Left renal cortex interstitium (tissue), 4 donors: ENCODE measurements at places on chromosomes 16 and 17.

GRCh38 chr16:65224471-65224870 is 102.6 kb upstream of the CDH11 start:
- no peak for DNase-seq

DNA sequence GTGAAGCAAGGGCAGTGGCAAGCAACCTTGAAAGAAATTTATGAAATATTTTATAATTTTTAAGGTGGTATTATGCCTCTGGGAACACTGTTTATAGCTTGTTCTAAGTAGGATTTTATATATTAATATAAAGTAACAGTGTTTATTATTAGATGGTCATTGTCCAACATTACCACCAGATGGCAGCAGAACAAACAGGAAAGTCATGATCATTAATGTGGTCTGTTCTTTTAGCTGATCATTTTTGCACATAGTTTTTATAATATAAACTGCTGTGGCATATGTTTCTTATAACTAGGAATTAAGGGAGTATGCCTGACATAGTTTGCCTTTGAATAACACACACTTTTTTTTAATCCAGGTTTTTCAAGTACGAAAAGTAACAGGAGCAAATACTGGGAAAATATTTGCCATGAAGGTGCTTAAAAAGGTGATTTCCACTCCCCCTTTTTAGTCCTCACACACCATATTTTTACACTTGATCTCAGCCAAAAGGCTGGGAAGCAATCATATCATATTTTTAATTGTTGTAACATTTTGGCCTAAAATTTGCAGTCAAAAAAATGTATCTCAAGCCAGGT is 21.4 kb downstream of the RPS6KB1 start:
- DNase-seq: no peak

GRCh38 chr16:21239646-21240045 is 6.1 kb downstream of the ANKS4B start:
- no peak for DNase-seq

DNA sequence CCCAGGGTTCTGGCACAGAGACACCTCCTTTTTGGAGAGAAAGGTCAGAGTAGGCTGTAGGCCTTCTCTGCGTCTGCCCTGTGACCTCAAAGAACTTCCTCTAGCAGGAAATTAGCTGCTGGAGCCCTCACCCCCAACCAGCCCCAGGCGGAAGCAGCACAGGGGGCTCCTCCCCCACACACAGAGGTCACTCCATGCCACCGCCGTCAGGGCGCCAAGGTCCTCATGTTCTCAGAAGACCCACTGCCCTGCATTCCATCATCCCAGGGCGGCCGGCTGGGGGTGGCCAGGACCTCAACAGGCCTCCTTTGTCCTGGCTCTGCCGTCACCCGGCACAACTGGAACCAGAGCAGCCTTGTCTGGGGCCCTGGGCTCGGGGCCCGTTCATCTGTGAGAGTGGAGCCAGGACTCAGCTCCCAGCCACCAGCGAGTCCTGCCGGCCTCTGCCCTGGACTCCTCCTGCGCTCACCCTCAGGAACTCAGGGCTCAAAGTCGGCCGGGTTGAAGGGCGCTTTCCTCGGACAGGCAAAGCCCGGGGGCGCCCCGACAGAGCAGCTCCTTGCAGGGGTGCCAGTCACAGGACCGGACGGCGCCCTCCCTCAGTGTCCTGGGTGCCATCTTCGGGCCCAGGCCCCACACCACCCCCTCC is 1.2 kb downstream of the TMC6 start:
- no peak for DNase-seq

DNA sequence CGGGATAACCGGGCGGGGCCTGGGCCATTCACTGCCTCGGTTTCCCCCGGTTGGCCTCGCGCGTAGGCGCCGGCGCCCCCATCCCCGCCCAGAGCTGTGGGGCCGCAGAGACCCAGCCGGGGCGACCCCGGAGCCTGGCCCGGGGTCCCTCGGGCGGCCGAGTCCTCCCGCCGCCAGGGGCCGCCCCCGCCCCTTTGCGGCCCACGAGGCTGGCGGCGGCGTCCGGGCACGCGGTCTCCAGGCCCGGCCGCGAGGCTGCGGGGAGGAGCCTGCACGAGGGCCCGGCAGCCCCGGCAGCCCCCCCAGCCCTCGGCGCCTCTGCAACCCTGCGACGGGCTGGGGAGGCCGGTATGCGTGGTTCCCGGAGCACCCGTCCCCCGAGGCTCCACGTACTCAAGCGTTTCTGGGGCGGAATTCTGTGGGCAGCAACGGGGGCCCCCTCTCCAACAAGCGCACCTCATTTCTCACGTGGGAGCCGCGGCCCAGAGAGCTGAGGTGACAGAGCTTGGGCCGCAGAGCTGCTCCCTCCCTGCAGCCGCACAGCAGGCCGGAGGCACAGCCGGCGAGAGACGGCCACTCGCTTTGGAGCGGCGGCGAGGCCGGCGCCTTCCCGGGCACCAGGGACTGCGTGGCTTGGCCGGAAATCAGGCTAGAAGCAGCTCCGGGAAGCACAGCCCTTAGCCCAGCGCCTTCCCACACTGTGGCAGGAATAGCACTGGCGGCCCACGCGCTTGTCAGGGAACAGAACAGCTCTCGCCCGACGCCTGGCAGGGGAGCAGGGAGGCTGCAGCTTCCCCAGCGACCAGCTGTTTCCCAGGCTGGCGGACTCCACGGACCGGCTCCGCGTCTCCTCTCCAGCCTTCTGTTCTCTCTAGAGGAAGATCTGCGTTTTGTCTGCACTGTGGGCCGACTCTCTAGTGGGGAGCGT is 867 bp upstream of the LIMD2 start:
- no peak for DNase-seq

GRCh38 chr16:75322740-75323139 is 71.3 kb upstream of the BCAR1 start:
- no peak for DNase-seq
